NCI-H774 (cell line): ENCODE measurements at places on chromosomes 12 and 14.

DNA sequence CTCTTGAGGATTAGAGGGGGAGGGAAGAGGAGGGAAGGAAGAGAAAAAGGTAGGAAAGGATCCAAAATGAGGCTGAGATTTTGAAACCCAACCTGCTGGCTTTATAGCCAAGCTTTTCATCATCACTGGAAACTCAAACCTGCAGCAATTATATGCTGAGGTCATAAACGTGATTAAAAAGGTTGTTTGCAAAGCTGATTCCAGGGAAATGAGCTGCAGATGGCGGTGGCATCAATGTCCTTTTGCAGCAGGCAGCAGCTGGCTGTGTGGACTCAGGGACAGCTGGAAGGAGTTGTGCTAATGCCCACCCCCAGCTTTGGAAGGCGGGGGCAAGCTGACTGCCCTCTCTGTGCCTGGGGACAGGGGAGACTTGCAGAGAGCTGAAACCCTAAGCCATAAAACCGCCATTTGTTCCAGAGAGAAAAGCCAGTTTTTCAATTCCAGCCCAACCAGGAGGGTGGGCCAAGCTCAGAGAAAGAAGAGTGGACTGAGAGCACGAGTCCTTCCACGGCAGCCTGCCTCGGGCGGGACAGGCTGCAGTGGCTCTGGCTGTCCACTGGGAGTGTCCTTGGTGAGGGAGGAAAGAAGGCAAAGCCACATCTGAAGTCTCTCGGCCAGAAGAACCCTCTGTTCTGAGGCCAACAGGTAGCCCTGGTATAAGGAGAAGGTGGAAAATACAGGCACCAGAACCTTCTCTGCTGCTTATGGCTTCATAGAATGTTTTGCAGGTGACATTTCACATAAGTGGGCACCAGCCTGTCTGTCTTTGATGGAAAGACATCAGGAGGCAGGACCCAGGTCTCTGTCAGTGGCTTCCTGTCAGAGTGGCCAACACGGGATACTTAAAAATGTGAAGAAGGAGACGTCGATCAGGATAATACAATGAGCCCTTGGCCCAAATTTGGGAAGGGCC lies 90.7 kb downstream of the SINHCAF start:
- DNase-seq: peak; percentile 99

GRCh38 chr14:76334316-76334715 lies 41.6 kb upstream of the ESRRB start:
- DNase-seq: no peak

DNA sequence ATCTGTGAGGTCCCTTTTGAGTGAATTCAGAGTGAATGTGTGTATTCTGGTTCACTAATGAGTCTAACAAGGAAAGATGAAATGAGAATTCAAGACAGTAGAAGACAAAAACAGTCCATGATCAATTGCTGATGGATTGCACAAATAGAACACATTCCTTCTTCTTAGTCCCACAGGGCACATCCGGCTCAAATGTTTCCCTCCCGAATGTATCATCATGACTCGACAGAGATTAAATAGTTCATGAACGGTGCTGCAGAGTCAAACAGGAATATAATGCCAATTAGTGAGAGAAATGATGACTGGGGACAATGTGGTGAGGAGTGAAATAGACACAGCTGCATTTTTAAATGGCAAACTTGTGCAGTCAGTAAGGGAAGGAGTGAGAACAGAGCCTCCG lies 11.5 kb upstream of the SFSWAP start:
- DNase-seq: no peak

- no peak for DNase-seq
These were observed 75.1 kb downstream of the PELI2 start for GRCh38 chr14:56193347-56193746.

- DNase-seq: no peak
These were observed 58.1 kb upstream of the CCND2 start for GRCh38 chr12:4215229-4216186.

DNA sequence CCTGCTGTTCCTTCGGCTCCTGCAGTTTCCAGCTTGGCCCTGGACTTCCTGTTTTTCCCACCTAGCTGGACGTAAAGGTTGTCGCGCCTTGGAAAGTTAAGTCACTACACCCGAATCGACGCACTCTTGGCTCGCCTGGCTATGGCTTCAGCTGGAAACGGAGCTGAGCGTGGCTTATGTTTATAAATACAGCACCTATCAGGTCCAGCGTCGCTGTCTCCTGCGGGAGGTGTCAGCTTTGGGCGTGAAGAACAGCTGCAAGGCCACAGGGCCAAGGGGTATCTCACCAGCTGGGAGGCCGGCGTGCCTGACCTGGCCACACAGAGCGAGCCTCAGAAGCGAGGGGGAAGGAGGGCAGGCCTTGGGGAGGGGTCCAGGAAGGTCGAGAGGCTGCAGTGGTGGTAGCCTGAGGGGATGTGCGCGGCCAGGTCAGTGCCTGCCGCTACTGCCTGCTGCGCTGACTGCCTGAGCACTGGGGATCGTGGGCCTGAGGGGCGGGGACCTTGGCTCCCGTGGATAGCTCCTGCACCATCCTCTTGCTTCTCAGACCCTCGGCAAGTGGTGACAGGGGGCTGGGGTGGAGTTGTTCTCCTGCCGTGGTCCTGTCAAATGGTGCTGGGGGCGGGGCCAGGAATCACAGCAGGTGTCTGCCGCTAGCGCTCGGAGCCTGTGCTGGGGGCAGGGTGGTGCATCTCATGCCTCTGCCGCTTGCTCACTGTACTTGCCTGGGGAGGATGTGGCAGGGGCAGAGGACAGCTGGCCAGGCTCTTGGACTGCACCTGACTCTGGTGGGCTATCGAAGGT lies 12.5 kb downstream of the PACS2 start:
- no peak for DNase-seq

GRCh38 chr14:50038398-50039119 lies 77.8 kb downstream of the VCPKMT start:
- DNase-seq: no peak

DNA sequence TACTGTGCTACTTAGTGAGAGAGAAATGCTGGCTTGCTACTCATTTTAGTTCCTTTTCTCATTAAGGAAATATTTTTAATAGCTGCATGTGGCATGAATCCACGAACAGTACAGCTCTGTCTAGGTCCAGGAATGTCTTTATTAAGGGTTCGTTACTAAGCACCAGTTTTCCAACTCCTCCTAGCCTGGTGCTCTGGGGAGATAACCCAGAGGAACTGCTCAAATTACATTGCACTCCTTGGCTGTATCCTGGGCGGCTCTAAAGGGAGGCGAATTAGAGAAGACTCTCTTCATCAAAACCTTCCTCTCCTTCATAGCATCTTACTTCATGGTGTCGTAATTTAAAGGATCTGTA lies 101.3 kb downstream of the PPM1A start:
- DNase-seq: no peak

DNA sequence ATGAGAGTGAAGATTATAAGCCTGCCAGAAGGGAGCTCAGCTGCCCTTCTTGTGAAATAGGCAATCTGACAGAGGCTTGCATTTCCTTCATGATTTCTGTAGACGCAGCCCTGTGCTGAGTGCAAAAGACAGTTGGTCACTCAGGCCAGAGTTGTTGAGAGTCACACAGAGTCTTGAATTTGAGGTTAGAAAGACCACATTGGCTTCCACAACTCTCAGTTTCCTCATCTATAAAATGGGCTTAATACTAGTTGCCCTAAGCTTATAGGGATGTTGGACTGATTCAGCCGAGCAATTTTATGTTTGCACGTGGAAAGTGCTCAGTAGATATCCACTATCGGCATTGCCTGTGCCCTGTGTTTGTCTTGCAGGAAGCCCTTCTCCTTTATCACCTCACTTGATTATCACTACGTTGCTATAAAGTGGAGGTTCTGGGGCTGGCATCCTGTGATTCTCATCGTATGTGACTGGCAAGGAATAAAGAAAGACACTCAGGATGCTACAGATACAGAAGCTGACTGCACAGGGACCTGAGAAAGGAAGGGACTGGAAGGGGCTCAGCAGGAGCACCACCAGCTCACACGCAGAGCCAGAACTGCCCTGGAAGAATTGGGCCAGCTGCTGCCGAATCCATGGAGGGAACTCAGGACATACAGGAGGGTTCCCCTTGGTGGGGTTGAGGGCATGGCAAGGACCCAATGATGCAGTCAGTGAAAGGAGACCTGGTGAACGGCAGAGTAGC lies 19.8 kb upstream of the SERPINA4 start:
- DNase-seq: no peak

DNA sequence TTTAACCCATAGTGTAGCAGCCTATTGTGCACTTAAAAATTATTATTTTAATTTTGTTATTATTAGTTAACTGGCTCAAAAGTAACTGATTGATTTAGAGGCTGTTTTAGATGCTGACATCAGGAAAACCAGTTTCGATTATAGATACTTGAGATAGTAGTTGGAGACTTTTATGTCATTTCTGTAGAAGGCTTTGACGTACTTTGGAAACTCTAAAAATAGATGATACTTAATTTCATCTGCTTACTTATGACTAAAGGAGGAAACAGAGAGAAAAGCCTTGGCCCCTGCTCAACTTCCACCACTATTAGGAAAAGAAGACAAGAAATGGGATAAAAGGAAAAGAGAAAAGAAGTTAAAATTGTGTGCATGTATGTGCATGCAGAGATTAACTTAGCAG lies 219.3 kb upstream of the HMGA2 start:
- DNase-seq: no peak

DNA sequence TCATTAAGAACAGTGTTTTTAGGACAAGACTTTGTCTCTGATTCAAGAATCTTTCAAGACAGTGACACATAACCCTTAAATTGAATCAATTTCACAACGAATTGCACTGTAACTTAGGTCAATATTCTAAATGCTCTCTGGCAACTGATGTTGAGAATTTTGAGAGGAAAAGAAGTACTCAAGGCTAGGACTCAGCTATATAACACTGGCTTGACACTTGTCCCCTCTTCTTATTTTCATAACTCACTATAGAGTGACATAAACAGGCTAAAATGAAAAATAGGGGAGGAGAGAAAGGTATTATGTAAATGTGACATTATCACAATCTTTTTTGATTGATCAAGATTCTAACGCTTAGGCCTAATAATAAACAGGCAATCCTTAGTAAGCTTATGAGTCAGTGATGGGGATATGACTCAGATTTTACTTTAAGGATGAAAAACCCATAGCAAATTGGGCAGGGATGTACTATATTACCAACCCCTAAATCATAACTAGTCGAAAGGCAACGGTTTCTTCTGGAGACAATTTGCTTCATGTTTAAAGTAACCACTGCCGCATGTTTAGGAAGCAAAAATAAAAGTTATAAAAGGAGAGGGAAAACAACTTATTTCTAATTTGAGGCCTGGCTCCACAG lies 10.9 kb downstream of the BTG1 start:
- no peak for DNase-seq

DNA sequence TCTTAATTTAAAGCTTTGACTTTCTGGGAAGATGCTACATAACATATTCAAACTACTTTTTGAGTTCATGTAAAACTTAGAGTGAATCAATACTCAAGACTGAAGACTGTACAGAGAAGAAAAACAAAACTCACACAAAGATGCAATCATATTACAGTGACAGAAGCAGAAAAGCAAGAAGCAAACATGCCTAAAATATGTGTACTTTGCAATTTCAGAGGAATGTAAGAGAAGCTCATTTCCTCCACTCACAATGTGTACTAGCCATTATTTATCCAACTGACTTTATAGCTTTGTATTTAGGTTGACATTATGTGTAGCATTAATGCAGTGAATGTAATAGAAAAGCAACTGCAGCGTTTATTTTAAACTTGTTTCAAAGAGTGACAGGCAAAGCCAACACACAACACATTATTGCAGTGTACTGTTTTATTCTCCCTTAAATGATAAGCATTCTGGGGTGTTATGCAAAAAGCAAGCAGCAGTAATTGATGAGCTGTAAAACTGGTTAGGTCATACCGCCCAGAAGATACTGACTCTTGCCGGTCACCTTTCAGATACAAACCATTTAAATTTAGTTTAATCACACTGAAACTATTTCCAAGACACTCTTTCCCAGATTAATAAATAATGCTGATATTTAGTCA lies 88.2 kb upstream of the PAWR start:
- DNase-seq: peak; percentile 41

GRCh38 chr12:77433799-77434198 lies 368.4 kb upstream of the E2F7 start:
- no peak for DNase-seq

- no peak for DNase-seq
These were observed 363.8 kb upstream of the TMEM132C start for GRCh38 chr12:127903146-127903545.

DNA sequence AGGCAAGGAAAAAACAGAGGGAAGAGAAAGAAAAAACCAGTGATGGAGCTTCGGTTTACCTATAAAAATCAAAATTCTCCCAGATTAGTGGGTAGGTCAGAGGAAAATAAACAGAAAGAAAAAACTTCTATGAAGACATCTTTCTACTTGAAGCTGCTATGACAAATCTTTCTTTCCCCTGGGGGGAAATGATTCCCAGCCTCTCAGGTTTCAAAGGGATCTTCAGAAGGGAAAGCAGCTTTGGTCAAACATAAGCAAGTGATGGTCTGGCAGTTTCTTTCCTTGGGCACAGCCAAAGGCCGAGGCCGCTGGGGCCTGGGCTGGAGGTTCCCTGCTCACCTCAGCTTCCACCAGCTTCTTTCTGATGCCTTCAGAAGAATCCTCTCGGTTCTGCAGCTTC lies 104.5 kb downstream of the PRKAB1 start:
- no peak for DNase-seq

DNA sequence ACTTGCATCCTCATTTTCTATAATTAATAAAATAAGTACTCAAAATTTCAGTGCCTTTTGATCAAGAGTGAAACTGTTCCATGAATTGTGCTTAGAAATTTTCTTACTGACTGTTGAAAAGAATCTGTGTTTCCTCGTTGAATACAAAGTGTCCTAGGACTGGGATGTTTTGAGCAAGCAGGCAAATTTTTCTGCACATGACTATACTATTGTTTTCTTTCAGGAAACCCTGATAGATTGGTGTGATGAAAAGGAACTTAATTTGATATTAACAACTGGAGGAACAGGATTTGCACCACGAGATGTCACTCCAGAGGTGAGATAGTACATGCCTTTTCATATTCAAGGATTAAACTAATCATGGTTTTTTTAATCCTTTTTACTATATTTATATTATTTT lies 316.3 kb downstream of the GPHN start:
- no peak for DNase-seq

GRCh38 chr12:49461221-49461620 lies 77.6 kb upstream of the KCNH3 start:
- no peak for DNase-seq

DNA sequence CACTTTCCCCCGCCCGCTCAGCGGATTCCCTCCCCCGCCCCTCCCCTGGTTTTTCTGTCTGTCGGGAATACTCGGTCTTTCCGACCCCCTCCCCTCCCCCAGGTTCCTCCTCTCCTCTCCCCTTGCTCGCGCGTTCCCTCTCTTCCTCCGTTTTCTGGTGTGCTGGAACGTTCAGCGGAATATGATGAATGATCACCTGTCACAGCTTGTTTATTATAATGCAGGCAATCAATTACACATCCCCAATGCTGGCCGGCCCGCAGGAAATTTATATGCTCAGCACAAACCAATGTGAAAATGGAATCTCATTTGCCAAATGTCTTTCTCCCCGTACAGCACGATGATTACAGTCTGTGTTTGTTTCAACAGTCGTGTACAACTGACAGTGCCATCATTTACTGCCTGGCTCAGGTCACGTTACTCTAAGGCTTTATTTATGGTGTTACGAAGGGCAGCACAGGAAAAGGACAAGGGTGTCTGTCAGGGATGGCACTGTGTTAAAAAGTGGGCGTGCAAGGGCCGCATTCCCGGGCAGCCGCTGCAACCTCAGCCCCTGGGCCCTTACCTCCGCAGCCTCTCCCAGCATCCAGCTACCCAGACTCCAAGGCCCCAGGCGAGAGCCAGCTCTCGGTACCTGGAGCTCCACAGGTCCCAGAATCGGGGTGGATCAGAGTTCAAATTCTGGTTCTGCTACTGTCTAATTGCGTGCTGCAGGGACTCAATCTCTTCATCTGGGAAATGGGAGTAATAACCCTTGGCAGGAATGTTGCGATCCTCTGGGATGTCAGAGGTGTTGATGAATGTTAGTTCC lies 24.7 kb upstream of the MAP1LC3B2 start:
- no peak for DNase-seq
